ENCODE measurements at places on chromosomes 2 and 18. TPM values are rescaled to one million over a fixed set of nuclear protein-coding genes. Genes with fewer than 3 reads are reported as not detected.
A peak's percentile ranks its signal among the peaks of the same experiment; 100 is the strongest.

GPR39 gene
- total RNA-seq = 43.2 TPM

BBS5 gene
- total RNA-seq = 3.3 TPM

FZD7 gene
- total RNA-seq = 5.5 TPM

CCDC178 gene
- not detected for total RNA-seq

KIF5C gene
- 7.3 TPM for total RNA-seq

MAL gene
- total RNA-seq = 1.6 TPM

TEX44 gene
- not detected for total RNA-seq

GRCh38 chr2:54995553-54995952 is 54.7 kb downstream of the RTN4 start:
- DNase-seq = no peak
- no peak overlapping the region for H3K4me3 ChIP-seq
- H3K4me1 ChIP-seq = peaks cover 19% of the 10 kb centered on the region
- peaks cover 5% of the 10 kb centered on the region for H3K36me3 ChIP-seq
- H3K27ac ChIP-seq = no peak overlapping the region
- no peaks in the 10 kb centered on the region for H3K27me3 ChIP-seq

- H3K27ac ChIP-seq = peak overlapping the region; percentile 80
- peak; percentile 70 for DNase-seq
- peaks cover 58% of the 10 kb centered on the region for H3K4me1 ChIP-seq
- H3K27me3 ChIP-seq = no peaks in the 10 kb centered on the region
- H3K36me3 ChIP-seq = peaks cover 11% of the 10 kb centered on the region
These were observed 1.7 kb downstream of the TBC1D8 start for GRCh38 chr2:101149241-101150192.

DNA sequence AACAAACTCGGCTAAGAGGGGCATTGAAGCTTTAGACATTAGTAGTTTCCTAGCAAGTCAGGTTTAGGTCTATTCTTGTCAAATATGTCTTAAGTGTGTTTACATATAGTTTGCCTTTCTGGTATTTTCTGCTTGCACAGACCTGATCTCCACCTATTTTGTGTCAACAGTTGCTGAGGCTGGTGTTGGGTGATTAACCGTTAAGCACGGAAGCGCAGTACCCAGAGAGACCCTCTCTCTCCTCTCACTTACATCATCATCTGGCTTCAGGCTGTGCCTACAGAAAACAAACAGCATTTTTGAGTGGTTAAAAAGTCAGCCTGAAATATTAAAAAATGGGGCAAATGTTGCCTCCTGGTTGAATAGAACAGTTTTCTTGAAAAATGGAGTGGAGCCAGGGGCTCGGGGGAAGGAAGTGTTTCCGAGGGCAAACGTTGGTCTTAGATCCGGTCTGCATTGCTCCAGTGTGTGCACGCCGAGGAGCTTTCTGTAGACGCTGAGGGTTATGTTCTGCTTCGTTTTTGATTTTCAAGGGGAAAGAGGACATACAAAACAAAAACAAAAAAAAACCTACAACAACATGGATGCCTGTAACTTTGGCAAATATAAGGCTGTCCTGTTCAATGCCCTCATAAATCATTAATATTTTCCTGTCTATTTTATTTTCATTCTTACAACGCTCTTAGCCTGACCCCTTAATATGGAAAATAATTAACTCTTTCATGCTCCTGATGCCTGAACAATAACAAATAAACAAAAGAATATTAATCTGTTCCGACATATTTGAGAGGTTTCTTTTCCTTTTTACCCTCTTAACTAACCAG is 120.8 kb downstream of the MEIS1 start:
- no peaks in the 10 kb centered on the region for H3K36me3 ChIP-seq
- no peak overlapping the region for H3K4me3 ChIP-seq
- no peaks in the 10 kb centered on the region for H3K27me3 ChIP-seq
- peaks cover 12% of the 10 kb centered on the region for H3K4me1 ChIP-seq
- H3K27ac ChIP-seq = no peak overlapping the region

- DNase-seq = no peak
- H3K27ac ChIP-seq = no peak overlapping the region
- H3K27me3 ChIP-seq = 0 out of 2 replicates have a peak, but pooled peaks cover 4% of the 10 kb centered on the region
These were observed 2.4 kb downstream of the PRELID3A start for GRCh38 chr18:12410081-12410481.

DNA sequence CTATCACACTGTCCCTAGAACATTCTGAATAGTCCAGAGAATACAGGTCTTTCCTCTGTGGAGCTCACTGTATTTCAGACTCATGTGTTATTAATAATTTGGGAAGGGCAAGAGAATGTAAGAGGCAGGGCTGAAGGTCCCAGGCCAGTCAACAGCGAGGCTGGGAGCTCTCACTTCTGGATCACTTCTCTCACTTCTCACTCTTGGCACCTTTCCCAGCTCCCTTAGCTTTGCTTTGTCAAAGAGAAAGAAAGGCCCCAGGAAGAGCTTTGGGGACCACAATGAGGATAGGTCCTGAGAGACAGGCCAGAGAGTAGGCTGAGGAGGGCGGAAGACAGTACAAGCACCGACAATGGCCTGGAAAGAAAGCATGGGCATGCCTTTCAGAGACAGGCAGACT is 11.2 kb downstream of the EFR3B start:
- DNase-seq = no peak
- H3K4me1 ChIP-seq = no peaks in the 10 kb centered on the region
- H3K27ac ChIP-seq = no peak overlapping the region
- no peaks in the 10 kb centered on the region for H3K36me3 ChIP-seq

DNA sequence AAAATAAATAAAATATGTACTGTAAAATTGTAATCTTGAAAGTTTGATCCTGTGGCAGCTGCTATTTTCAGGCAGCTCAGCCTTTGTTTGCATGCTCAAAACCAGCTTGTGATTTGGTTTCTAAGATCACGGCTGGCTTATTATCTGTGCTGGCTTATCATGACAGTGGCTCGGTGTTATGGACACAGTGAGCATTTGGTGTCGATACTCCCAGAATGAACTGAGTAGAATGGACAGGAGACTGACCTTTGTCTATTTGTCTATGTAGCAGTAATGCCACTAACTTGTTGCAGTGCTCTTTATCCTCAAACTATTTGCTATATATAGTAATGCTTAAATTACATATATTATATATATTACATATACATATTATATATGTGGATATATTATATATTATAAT is 58.8 kb downstream of the NEDD4L start:
- H3K27ac ChIP-seq = no peak overlapping the region
- no peaks in the 10 kb centered on the region for H3K27me3 ChIP-seq
- no peak for DNase-seq
- H3K36me3 ChIP-seq = no peaks in the 10 kb centered on the region
- H3K4me1 ChIP-seq = no peaks in the 10 kb centered on the region
- H3K4me3 ChIP-seq = no peak overlapping the region

GRCh38 chr2:226352941-226353560 is 446.6 kb downstream of the IRS1 start:
- H3K4me3 ChIP-seq = no peak overlapping the region
- H3K27me3 ChIP-seq = no peaks in the 10 kb centered on the region
- H3K27ac ChIP-seq = no peak overlapping the region
- no peak for DNase-seq

GRCh38 chr2:47809903-47810302 is 27.0 kb downstream of the MSH6 start:
- H3K4me1 ChIP-seq = peaks cover 16% of the 10 kb centered on the region
- H3K4me3 ChIP-seq = no peak overlapping the region
- DNase-seq = no peak
- H3K36me3 ChIP-seq = peaks cover 52% of the 10 kb centered on the region
- H3K27me3 ChIP-seq = no peaks in the 10 kb centered on the region

GRCh38 chr2:228974169-228974568 is 296.9 kb downstream of the PID1 start:
- H3K27ac ChIP-seq = no peak overlapping the region
- no peak for DNase-seq
- H3K36me3 ChIP-seq = no peaks in the 10 kb centered on the region
- H3K27me3 ChIP-seq = no peaks in the 10 kb centered on the region
- H3K4me3 ChIP-seq = no peak overlapping the region

GRCh38 chr2:141058556-141058955 is 1072.3 kb downstream of the LRP1B start:
- H3K4me1 ChIP-seq = peaks cover 6% of the 10 kb centered on the region
- H3K27me3 ChIP-seq = no peaks in the 10 kb centered on the region
- no peak overlapping the region for H3K4me3 ChIP-seq
- H3K27ac ChIP-seq = no peak overlapping the region

DNA sequence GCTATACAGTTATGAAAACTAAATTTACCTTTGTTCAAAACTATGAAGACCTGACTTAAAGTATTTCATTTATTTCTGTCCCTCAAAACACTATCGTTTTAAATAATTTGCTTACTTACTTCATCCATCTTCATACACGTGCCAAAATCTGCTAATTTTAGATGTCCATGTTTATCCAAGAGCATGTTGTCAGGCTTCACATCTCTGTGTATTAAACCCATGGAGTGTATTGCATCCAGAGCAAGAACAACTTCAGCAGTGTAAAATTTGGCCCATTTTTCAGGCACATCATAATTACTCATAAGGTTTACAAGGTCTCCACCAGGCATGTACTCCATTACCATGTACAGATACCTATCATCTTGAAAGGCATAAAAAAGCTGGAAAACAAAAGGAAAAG is 80.3 kb downstream of the SLC66A3 start:
- H3K27me3 ChIP-seq = no peaks in the 10 kb centered on the region
- H3K36me3 ChIP-seq = peaks cover 3% of the 10 kb centered on the region
- H3K4me3 ChIP-seq = no peak overlapping the region
- peaks cover 7% of the 10 kb centered on the region for H3K4me1 ChIP-seq
- DNase-seq = no peak

GRCh38 chr2:96391828-96392200 is 56.2 kb downstream of the NCAPH start:
- no peaks in the 10 kb centered on the region for H3K27me3 ChIP-seq
- H3K4me1 ChIP-seq = no peaks in the 10 kb centered on the region
- no peaks in the 10 kb centered on the region for H3K36me3 ChIP-seq
- no peak for DNase-seq
- no peak overlapping the region for H3K27ac ChIP-seq

- no peaks in the 10 kb centered on the region for H3K27me3 ChIP-seq
- H3K27ac ChIP-seq = peak overlapping the region; percentile 62
- peaks cover 28% of the 10 kb centered on the region for H3K4me1 ChIP-seq
- H3K36me3 ChIP-seq = no peaks in the 10 kb centered on the region
- peak; percentile 45 for DNase-seq
These were observed 1.1 kb downstream of the HNRNPLL start for GRCh38 chr2:38601463-38602135.

DNA sequence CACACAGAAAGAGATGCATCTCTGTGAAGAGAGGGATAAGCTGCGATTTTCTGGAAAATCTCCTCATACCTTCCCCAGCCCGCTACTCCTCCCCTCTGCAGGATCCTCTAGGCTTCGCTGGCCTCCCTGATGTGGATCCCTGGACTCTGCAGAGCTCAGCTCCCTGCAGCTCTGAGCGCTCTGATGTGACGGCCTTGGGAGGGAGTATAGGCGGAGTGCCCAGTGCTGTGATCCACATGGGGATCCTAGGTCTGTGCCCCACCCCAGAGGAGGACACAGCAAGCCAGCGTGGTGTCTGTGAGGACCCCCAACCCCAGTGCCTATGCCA is 111.0 kb downstream of the GYPC start:
- DNase-seq = no peak
- H3K4me1 ChIP-seq = no peaks in the 10 kb centered on the region
- H3K27ac ChIP-seq = no peak overlapping the region
- no peaks in the 10 kb centered on the region for H3K36me3 ChIP-seq

GRCh38 chr18:79559436-79559835 is 120.2 kb upstream of the CTDP1 start:
- H3K36me3 ChIP-seq = no peaks in the 10 kb centered on the region
- peaks cover 14% of the 10 kb centered on the region for H3K27me3 ChIP-seq
- H3K4me3 ChIP-seq = no peak overlapping the region
- H3K4me1 ChIP-seq = no peaks in the 10 kb centered on the region
- DNase-seq = no peak

DNA sequence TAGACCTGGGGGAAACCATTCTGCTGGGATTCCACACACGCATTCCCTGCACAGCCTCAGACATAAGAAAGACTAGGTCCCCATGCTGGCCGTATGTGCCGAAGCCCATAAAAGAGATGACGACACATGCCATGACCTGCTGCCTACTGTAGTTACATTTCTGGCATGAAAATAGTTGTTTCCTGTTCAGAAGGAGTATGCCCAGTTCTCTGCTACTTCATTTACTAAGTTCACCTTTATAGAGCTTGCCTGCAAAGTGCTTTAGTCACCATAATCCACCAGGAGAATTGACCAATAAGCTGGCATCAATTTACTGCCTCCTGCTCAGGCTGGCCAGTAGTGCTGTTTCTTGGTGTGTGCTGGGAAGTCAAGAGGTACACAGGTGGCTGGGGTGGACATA is 150.2 kb upstream of the ALPP start:
- H3K4me1 ChIP-seq = no peaks in the 10 kb centered on the region
- DNase-seq = no peak
- no peaks in the 10 kb centered on the region for H3K27me3 ChIP-seq
- 0 out of 2 replicates have a peak, but pooled peaks cover 2% of the 10 kb centered on the region for H3K36me3 ChIP-seq
- H3K4me3 ChIP-seq = no peak overlapping the region

DNA sequence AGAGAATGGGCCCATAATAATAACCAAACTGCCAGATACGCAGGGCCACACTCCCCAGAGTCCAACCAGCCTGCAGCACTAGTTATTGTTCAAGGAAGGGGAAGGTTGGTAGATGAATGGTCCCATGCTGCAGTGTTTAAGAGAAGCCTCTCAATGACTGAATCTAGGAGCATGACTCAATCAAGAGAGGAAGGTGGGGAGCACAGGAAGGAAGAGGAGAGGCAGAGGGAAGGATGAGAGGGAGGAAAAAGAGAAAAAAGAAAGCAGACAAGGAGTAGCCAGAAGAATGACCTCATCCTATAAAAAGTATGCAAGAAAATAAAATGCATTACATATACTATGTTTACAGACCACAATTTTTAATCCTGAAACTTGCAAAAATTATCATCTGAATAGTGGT is 174.5 kb downstream of the TCF4 start:
- H3K4me1 ChIP-seq = peaks cover 10% of the 10 kb centered on the region
- peak overlapping the region; percentile 20 for H3K27ac ChIP-seq
- no peaks in the 10 kb centered on the region for H3K27me3 ChIP-seq
- peak; percentile 43 for DNase-seq

GRCh38 chr18:58668211-58668610 is 3.1 kb upstream of the MALT1 start:
- peaks cover 55% of the 10 kb centered on the region for H3K4me1 ChIP-seq
- no peaks in the 10 kb centered on the region for H3K36me3 ChIP-seq
- H3K27ac ChIP-seq = peak overlapping the region; percentile 87

DNA sequence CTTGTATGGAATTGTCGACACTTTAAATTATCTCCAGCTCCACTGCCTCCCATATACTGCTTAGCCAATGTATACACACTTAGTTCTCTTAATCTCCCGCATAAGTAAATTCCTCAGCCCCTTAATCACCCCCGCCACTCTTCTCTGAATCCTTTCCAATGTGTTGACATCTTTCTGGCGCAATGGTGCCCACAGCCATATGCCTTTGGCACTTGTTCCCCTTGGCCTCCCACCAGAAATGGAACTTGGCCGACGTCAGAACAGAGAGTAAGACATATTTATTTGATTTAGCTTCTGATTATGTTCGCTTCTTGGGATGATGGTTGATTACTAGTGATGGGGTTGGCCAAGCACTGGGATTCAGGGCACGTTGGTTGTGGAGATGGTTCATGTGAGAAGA is 1089.3 kb upstream of the CELF4 start:
- H3K27ac ChIP-seq = no peak overlapping the region
- no peaks in the 10 kb centered on the region for H3K4me1 ChIP-seq
- no peak overlapping the region for H3K4me3 ChIP-seq
- H3K36me3 ChIP-seq = no peaks in the 10 kb centered on the region
- no peak for DNase-seq

GRCh38 chr2:56185101-56185581 is 1.4 kb downstream of the CCDC85A start:
- H3K36me3 ChIP-seq = no peaks in the 10 kb centered on the region
- peaks cover 90% of the 10 kb centered on the region for H3K27me3 ChIP-seq
- H3K4me3 ChIP-seq = peak overlapping the region; percentile 76
- peak; percentile 27 for DNase-seq
- no peaks in the 10 kb centered on the region for H3K4me1 ChIP-seq

Measured in PC-3 (cell line).